ENCODE measurements at places on chromosomes 3 and 15.

- H3K4me1 ChIP-seq: no peaks in the 10 kb centered on the region
- H3K4me3 ChIP-seq: no peak overlapping the region
- no peak overlapping the region for H3K27ac ChIP-seq
- DNase-seq: no peak
- H3K27me3 ChIP-seq: no peaks in the 10 kb centered on the region
These were observed 40.8 kb downstream of the CRYBG3 start for GRCh38 chr3:97862582-97862981.

DNA sequence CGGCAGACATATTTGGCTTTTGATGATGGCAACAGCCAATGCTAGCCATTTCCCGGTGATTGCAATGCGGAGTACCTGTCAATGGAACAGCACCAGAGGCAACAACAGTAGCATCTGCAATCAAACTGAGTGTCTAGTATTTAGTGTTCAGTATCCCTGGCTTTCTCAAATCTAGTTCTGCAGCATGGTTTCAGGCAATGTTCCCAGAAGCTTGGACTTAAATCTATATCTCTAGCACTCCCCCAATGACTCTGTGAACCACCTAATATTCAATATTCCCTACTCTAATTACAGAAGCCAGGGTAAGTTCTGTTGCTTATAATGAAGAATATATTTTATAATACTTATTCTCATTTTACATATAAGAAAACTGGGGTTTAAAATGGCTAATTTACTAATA lies 48.2 kb downstream of the TBL1XR1 start:
- H3K36me3 ChIP-seq: peaks cover 59% of the 10 kb centered on the region
- no peak overlapping the region for H3K4me3 ChIP-seq
- peaks cover 41% of the 10 kb centered on the region for H3K4me1 ChIP-seq
- no peak for DNase-seq
- H3K27me3 ChIP-seq: no peaks in the 10 kb centered on the region
- H3K27ac ChIP-seq: no peak overlapping the region

- H3K36me3 ChIP-seq: no peaks in the 10 kb centered on the region
- H3K27ac ChIP-seq: no peak overlapping the region
- H3K4me3 ChIP-seq: no peak overlapping the region
- H3K27me3 ChIP-seq: no peaks in the 10 kb centered on the region
- no peak for DNase-seq
These were observed 1.6 kb upstream of the P2RY13 start for GRCh38 chr3:151330899-151331298.

DNA sequence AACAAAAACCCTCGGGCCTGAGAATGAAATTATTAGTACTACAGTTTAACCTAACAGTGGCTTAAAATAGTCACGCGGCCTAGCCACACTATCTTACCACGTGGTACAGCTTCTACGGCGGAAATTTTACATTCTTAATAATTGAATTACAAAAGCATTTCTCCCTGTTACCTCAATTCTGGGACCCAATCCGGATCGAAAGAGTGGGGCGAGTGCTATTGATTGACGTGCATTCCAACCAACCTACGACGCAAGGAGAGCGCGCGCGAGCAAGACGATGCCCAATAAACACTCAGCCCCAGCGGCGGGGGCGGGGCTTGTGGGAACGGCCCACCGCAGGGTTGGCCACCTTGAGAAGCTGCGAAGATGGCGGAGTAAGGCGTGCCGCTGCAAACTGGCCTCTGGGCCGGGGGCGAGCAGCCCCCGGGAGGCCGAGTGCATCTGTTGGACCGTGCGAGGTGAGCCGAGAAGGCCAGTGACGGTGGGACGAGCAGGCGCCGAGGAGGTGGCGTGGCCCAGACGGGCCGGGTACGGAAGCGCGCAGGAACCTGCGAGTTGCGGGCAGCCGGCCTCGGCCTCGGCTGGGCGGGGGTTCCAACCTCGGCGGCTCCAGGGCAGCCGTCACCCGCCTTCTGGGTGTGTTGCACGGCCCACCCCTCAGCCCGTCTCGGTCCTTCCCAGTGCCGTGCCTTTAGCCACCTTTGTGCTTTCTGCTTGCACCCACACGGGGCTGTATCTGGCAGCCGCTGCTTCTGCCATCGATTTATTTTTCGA lies 48.6 kb downstream of the OIP5 start:
- peaks cover 3% of the 10 kb centered on the region for H3K27me3 ChIP-seq
- peaks cover 29% of the 10 kb centered on the region for H3K4me1 ChIP-seq
- H3K4me3 ChIP-seq: peak overlapping the region; percentile 100
- DNase-seq: peak; percentile 98

GRCh38 chr3:97954228-97954827 lies 17.9 kb downstream of the RIOX2 start:
- peaks cover 25% of the 10 kb centered on the region for H3K36me3 ChIP-seq
- H3K4me3 ChIP-seq: peak overlapping the region; percentile 27
- H3K27ac ChIP-seq: peak overlapping the region; percentile 37
- H3K27me3 ChIP-seq: no peaks in the 10 kb centered on the region

- no peaks in the 10 kb centered on the region for H3K27me3 ChIP-seq
- no peaks in the 10 kb centered on the region for H3K4me1 ChIP-seq
- H3K4me3 ChIP-seq: no peak overlapping the region
- no peak for DNase-seq
- H3K27ac ChIP-seq: no peak overlapping the region
These were observed 45.3 kb upstream of the EIF5A2 start for GRCh38 chr3:170953736-170954135.

DNA sequence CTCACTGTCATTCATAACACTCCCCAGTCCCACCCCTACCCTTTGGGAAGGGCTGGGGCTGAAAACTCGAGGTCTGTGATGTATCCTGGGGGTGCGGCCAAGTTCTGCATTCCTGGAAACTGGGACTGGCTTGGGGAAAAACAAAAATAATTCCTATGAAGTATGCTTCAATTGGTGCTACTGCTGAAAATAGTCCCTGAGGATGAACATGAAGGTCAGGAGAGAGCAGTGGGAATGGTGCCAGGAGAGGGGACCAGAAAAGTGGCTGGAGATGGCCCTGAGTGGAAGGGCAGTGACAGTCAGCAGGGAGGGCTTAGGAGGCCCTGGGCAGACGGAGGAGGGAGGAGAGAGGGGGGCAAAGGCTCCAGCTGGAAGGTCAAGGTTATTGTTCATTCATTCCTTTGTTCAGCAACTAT lies 4.8 kb upstream of the ISLR start:
- peaks cover 10% of the 10 kb centered on the region for H3K27me3 ChIP-seq
- H3K4me3 ChIP-seq: no peak overlapping the region
- DNase-seq: no peak
- H3K36me3 ChIP-seq: no peaks in the 10 kb centered on the region

DNA sequence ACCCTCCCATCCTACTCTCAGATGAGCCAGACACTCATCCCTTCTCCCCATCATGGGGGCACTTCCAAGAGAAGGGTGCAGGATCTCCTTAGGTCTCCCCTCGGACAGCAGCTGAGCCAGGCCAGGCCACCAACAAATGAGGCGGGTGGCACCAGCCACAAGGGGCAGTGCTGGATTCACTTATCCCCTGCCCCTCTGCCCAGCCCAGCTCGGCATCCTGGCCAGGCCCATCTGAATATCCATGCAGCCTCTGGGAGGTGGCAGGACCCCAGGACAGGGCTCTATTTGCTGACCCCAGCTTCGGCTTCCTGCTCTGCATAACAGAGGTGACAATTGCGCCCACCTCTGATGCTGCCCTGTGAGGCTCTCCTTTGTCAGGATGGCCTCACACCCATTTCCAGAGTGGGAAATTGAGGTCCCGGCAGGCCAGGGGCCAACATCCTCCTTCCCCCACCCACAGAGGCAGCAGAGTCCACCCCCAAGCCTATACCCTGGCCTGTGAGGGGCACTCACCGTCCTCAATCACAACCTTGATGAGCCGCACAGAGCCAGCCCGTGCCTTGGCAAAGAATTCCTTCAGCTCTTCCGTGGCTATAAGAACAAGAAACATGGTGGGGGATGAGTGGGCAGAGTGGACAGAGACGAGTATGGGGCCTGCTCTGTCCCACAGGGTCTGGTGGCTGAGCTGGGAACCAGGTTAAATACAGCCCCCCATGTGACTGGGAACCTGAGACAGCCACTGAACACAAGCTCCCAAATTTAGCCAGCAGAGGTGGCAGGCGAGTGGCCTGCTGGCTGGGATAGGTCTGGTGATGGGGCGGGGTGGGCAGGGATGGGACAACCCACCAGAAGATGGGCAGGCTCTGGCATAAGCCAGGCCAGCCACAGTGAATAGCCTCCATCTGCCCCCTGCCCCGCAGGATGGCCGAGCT lies 4.2 kb downstream of the TWF2 start:
- H3K27me3 ChIP-seq: no peaks in the 10 kb centered on the region
- no peak overlapping the region for H3K4me3 ChIP-seq
- peaks cover 4% of the 10 kb centered on the region for H3K36me3 ChIP-seq
- DNase-seq: no peak
- peaks cover 40% of the 10 kb centered on the region for H3K4me1 ChIP-seq

DNA sequence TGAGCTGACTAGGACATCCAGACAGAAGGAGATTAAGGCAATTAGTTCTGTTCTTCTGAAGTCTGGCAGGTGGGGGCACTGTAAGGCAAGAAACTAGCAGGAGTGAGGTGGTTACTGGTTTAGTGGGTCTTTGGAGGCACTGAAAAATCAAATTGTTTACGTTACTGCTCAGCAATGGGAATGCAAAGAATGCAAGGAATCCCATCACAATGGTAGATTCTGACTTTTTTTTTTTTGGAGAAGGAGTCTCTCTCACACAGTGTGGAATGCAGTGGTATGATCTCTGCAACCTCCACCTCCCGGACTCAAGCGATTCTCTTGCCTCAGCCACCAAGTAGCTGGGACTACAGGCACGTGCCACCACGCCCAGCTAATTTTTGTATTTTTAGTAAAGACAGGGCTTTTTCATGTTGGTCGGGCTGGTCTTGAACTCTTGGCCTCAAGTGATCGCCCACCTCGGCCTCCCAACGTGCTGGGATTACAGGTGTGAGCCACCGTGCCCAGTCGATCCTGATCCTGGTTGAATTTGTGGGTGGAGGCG lies 16.4 kb downstream of the FAM107A start:
- H3K36me3 ChIP-seq: no peaks in the 10 kb centered on the region
- no peak overlapping the region for H3K4me3 ChIP-seq
- peak; percentile 45 for DNase-seq

DNA sequence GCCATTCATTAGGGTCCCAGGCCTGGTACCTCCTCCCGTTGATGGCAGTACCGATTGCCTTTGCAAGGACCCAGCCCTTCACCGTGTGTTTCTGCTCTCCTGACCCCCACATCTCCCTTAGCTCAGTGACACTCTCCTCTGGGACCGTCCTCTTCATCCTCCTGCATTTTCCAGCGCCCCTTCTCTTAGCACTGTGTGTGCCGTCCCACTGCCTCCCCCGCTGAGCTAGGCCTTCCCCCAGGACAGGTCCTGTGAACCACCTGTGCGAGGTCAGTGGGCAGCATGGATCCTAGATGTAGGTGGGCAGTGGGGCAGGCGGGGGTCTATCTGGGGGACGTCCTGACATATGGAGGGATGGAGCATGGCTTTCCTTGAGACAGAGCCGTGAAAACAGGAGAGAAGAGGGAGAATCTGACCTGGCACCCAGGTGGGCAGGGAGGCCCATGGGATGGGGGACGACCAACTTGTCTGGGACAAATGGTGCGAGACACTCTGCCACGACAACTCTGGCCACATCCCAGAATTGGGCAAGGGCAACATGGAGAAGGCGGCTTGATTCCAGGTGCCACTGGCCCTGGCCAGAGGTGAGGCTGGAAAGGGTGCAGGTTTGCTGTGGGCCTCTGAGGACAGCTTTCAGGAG lies 87.7 kb upstream of the ALDH1L1 start:
- no peaks in the 10 kb centered on the region for H3K36me3 ChIP-seq
- peaks cover 20% of the 10 kb centered on the region for H3K27me3 ChIP-seq
- peak overlapping the region; percentile 67 for H3K27ac ChIP-seq
- peak overlapping the region; percentile 82 for H3K4me3 ChIP-seq
- peaks cover 32% of the 10 kb centered on the region for H3K4me1 ChIP-seq

DNA sequence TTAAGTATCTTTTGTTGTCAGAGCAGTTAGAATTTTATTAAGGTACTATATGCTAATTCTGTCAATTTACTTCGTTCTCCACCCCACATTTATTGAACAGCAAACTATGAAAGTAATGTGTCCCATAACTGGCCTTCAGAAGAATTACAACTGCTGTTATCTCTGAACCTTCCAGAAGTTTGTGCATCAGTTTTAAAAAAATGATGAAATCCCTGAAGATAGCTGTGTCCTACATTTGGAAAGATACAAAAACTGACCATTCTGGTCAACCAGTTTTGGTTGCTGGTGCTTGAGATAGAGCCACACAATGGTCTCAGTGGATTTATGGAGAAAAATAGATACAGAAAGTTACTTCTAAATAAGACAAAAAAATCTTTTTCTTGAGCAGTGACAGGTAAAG lies 5.9 kb downstream of the UBE2Q2 start:
- H3K4me1 ChIP-seq: peaks cover 62% of the 10 kb centered on the region
- H3K27me3 ChIP-seq: peaks cover 2% of the 10 kb centered on the region
- no peak overlapping the region for H3K27ac ChIP-seq
- no peak for DNase-seq

DNA sequence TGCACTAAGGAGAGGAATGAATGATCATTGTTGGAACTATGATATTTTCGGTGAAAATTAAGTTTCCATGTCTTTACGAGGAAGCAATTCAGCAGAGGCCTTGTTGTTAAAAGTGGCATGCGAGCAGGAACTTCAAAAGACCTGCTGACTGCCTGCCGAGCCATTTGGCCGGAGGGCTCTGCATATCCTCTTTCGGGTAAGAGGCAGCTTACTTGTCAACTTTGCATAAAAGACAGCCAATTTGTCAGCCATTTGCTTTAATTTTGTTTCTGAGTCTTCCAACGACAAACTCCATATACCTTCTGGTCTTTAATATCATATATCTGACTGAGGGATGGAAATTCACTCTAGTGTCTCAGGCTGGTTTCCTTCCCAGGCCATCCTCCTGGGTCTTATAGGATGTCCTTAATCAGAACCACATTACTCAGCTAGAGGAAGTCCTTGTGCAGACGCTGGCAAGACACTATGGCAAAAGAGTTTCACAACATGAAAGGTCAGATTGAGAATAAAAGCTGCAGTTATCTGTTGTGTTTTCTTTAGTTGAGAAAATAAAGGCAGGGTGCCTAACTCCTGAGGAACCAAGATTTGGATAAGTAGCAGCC lies 128.7 kb upstream of the WNT5A start:
- H3K36me3 ChIP-seq: no peaks in the 10 kb centered on the region
- no peaks in the 10 kb centered on the region for H3K27me3 ChIP-seq
- H3K4me3 ChIP-seq: peak overlapping the region; percentile 39
- peaks cover 89% of the 10 kb centered on the region for H3K4me1 ChIP-seq

GRCh38 chr3:142117056-142117851 lies 32.1 kb downstream of the TFDP2 start:
- H3K27me3 ChIP-seq: no peaks in the 10 kb centered on the region
- DNase-seq: no peak
- peaks cover 12% of the 10 kb centered on the region for H3K36me3 ChIP-seq
- peaks cover 9% of the 10 kb centered on the region for H3K4me1 ChIP-seq
- H3K27ac ChIP-seq: peak overlapping the region; percentile 0
- H3K4me3 ChIP-seq: no peak overlapping the region

DNA sequence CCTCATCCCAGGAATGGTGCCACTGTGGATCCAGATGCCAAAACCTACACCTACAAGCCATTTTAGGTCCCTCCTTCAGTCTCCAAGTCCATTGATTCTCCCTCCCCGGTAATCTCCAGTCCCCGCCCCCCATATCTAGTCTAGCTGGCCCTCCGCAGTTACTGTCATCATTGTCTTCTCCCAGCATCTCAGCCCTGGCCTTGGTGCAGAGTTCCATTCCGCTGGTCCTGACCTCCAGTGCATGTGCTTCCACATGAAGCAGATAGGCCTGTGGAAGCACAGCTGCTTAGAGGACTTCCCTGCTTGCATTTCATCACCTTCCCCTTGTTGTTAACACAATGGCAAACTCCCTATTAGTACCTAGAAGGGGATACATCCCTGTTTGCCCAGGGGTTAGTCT lies 331.8 kb downstream of the LRTM1 start:
- peaks cover 12% of the 10 kb centered on the region for H3K27me3 ChIP-seq
- DNase-seq: no peak
- no peaks in the 10 kb centered on the region for H3K36me3 ChIP-seq
- H3K27ac ChIP-seq: no peak overlapping the region
